Stimulated activated CD4-positive, alpha-beta T cell treated with anti-CD3 and anti-CD28 coated beads, Interleukin-2, amount 100 ng/mL, for 48 hours (primary cell): ENCODE measurements at places on chromosomes 7 and 10.

- DNase-seq, result no peak
Measured at GRCh38 chr10:101759309-101760247, 16.3 kb downstream of the FGF8 start.

DNA sequence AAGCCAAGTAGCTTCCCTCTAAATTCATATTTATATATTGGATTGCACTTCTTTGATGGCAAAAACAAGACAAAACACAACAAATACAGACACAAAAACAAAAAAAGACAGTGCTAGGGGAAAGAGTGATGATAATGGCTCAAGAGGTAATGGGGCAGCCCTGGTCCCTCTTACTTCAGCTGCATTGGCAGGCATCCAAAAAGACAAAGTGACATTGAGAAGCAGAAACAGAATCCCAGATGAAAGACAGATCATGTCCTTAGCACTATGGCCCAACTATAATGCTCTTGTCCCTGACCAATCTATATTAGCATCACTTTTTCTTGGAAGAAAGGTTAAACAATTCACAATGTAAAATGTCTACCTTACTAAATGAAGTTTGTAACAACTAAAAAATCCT, 76.2 kb downstream of the GPR85 start:
- DNase-seq, result no peak

DNA sequence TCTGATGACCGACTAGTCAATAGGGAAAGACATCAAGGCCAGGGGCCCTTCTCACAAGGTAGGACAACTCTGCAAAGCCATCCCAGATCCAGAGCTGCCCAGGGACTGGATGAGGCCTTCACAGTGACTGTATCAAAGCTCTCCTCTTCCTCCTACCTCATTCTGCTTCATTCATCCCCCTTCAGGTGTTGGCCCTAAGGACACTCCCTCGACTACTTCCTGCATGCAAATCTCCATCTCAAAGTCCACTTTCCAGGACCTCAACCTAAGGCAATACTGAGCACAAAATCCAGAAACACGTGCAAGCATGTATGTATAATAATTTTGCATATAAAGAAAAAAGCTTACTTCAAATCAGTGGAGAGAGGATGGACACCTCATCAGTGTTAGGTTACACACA, 25.1 kb downstream of the DPY19L1 start:
- DNase-seq, result no peak

- no peak for DNase-seq
Measured at GRCh38 chr10:34808801-34809745, 6.0 kb downstream of the PARD3 start.

GRCh38 chr10:31587691-31588090, 268.7 kb downstream of the ZEB1 start:
- DNase-seq, result no peak
